NCI-H345 (cell line): ENCODE measurements at places on chromosomes 12 and 14.
A peak's percentile ranks its signal among the peaks of the same experiment; 100 is the strongest.

- no peak for DNase-seq
These were observed 272.7 kb downstream of the AEBP2 start for GRCh38 chr12:19712041-19712440.

DNA sequence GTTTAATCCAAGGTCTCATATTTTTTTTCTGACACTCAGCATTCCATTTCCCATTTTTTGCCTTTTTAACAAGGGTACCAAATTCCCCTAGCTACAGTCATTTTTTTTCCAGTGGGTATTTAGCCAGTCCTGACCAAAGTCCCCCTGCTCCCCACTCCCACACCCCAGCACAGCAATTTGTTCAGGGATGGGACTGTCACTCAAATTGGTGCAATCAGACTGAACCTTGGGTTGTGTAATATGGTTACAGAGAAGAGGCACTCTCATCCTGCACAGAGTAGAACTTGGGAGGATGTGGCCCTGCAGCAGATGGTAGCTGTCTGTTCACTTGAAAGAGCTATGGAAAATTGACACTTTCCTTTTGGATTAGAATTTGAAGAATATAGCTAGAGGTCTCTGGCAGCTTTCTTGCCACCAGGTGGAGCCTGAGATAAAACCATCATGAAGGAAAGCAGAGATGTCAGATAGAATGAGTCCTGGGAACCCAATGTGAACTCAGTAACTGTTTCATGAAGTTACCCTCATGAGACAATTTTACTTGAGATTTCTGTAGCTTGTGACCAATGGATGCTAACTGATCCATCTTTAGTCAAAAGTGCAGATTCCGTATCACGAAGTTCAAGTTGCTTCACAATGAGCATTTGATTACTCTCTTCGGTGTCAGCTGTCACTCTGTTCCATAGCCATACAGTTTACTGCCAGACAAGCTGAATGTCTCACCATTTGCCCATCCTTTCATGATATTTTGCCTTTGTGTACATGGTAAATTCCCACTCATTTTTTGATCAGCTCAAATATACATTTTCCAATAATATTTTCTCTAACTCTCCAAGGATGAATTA is 394.0 kb upstream of the SYT1 start:
- peak; percentile 38 for DNase-seq

DNA sequence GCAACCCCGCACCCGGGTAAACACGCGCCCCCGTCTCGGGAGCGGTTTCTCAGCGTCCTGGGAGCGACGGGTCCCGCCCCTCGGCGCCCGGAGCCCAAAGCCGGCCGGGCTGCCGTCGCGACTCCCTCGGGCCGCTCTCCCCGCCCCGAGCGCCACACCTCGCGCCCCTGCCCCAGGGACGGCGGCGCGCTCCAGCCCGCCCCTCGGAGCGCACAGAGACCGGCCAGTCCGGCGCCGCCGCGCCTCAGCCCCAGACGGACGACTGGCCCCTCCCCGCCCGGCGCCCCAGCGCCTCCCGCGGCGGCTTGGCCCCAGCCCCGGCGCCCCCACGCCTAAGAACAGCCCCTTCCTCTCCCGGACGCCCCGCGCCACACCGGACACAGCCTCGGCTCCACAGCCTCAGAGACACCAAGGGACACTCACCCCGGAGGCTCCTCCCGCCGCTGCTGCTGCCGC is 411 bp downstream of the BTBD7 start:
- peak; percentile 39 for DNase-seq

DNA sequence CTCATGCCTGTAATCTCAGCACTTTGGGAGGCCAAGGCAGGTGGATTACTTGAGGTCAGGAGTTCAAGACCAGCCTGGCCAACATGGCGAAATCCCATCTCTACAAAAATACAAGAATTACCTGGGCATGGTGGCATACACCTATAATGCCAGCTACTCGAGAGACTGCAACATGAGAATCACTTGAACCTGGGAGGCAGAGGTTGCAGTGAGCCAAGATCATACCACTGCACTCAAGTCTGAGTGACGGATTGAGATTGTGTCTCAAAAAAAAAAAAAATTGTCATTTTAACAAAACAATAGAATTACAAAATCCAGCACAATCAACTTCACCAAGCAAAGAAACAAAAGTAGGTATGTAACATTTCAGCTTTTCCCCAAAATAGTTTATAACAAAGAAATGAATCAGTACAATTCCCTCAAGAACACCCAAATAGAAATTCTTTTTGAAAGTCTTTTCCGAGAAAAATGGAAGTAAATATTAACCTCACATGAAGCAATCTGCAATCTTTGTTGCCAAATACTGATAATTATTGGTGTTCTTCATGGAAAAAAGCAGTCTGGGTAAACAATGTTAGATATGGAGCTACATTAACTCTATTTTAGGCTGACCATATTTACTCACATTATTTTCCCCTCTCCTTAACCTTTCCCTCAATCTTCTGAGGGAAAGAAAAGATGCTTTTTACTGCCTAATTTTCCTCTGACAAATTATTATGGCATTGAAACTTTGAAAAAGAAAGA is 165.9 kb upstream of the ATF7IP start:
- DNase-seq: no peak

- no peak for DNase-seq
These were observed 11.4 kb downstream of the CEP128 start for GRCh38 chr14:80930095-80930494.

GRCh38 chr14:93879362-93879983 is 47.7 kb upstream of the FAM181A start:
- no peak for DNase-seq

DNA sequence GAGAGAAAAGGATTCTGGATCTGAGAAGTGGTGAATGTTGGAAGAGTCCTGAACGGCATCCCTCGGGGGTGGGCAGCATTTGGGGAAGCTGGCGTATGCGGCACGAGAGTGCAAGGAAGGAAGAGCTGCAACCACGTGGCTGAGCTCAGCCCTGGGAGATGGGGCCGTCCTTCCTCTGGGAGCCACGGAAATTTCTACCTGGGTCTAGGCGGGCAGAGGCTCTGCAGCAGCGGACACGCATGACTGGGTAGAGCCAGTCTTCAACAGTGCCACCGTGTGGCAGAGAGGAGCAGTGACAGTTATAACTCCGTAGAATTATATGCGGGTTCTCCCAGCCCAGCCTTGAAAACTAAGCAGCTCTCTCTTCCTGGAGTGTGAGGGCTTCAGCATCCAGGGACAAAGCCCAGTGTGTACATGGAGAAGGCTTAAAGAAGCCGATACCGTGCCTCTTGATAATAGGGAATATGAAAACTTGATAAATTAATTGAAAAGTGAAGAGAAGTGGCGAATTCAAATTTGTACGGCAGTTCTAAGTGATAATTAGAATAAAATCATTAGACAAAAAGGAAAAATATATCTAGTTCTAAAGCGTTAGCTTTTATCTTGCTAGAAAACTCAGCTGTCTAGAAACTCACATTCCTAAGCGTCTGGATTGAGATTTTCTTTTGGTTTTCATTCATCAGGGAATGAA is 82.9 kb upstream of the STXBP6 start:
- peak; percentile 29 for DNase-seq

GRCh38 chr14:29927376-29928116 is at the start of gene PRKD1:
PRKD1 (minus strand) TSS chr14:29927847.
- peak; percentile 48 for DNase-seq

GRCh38 chr14:98847521-98848468 is 424.2 kb downstream of the BCL11B start:
- DNase-seq: no peak

DNA sequence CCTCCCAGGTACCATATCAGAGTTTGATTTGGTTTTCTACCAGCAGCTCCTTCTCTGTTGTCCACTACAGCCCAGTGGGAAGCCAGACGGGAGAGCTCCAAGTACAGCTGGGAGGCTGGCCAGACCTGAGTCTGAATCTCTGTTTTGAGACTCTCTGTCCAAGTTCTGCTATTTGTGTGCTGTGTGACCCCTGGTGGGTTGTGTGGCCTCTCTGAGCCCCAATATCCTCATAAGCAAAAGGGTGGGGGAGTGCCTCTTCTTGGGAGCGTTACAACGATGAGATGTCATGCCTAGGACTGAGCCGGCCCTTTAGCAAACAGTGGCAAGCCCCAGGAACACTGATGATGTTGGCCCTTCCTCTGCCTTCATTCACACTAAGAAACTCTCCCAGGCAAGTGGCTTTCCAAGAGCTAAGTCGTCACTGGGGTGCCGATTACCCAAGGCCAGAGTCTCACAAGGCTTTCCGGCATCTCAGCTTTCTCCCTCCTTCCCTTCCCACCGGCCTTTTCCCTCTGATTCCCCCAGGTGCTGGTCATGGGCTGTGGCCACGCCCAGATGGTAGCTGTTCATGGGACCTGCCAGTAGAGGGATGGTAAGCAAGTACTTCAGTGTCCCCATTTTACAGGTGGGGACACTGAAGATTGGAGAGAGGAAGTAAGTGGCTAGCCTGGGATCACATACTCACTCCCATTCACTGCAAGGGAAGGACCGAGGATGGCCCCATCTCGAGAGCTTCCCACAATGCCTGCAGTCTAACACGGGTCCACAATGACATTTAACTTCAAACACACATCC is 47.7 kb downstream of the BCL11B start:
- no peak for DNase-seq

- DNase-seq: no peak
These were observed 4.6 kb downstream of the PSEN1 start for GRCh38 chr14:73140811-73141323.

DNA sequence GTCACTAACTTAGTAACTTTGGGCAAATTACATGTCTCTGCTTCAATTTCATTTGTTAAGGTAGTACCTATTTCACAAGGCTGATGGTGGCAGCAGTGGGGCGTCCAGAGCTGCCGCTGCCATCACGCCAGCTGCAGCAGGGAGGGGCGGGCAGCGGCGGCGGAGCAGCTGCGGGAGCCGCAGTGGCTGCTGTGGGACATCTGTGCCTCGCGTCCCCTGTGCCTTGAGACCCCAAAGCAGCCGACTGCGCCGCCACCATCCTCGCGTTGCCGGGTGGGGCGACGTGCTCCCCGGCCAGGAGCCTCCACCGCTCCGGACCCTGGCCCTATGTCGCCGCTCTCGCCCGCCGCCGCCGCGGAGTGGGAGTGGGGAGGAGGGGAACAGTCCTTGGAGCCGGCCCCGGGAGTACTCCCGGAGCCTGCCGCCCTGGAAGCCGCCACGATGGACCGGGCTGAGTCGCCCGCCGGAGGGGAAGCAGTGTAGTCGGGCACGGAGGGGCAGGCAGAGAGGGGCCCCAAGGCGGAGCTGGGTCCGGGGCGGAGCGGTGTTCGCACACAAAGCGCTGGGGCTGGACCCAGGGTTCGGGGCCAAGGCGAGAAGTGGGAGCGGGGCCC is 51.4 kb downstream of the A2M start:
- peak; percentile 80 for DNase-seq

GRCh38 chr14:20956376-20956976 is 1.2 kb downstream of the RNASE2 start:
- no peak for DNase-seq

DNA sequence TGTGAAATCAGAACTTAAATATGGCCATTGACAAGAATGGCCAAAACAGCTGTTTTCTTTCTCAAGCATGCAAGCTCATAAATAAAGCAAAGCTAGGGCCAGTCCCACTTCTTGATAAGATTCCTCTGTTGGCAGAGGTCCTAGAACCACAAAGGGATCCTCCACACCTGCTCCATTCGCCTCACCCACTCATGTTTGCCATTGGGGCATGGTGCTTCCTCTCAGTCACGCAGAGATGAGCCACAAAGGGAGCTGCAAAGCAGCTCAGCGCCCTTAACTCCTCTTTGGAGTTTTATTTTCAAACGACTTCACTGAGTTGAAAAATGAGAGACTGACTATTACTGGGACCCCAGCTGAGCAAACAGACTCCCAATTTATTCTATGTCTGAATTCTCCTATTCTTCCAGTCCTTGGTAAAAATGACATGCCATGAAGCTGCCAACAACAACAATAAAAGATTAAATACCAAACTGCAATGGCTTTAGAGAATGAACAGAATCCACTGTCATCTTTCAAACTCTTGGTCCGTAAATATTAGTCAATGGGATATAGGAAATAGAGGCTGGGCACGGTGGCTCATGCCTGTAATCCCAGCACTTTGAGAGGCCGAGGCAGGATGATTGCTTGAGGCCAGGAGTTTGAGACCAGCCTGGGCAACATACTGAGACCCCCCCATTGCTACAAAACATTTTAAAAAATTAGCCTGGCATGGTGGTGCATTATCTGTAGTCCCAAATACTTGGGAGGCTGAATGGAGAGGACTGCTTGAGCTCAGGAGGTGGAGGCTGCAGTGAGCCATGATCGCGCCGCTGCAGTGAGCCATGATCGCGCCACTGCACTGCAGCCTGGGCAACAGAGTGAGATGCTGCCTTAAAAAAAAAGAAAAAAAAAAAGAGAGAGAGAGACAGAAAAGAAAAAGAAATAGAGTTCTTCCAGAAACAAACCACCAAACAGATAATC is 16.4 kb downstream of the MANSC1 start:
- peak; percentile 99 for DNase-seq

- no peak for DNase-seq
These were observed 16.3 kb downstream of the CREBL2 start for GRCh38 chr12:12628013-12628412.

DNA sequence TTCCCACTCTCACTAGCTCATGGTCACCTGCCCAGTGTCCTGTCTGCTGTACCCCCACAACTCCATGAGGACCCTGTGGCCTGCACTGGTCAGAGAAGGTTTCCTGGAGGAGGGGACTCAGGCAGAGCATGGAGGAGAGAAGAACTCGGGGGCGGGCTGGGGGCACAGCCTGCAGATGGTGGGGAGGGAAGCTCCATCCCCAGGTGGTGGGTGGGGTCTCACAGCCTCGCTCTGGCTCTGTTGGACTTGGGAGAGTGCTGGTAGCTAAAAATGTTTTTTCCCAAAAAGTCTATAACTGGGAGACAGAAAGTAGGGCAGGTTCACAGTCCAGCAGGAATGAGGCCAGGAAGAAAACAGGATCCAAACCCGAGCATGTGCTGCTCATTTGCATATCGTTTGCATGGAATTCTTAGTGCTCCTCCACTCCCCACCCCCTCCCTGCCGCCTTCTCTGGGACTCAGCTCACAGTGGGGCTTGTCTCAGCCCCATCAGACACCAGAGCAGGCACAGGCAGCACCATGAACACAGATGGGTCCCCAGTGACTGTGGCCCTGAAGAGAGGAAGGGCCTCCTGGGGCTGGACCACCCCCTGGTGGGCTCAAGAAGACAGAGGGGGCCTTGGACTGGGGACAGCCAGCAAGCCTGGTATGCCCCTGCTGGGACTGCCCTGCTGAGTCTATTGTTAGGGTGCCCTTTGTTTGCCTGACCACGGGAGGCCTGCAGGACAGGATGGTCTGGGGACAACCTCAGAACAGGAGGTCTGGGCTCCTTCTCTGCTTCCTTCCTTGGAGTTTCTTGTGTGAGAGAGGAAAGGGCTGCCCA is 67.0 kb upstream of the SFSWAP start:
- DNase-seq: no peak

DNA sequence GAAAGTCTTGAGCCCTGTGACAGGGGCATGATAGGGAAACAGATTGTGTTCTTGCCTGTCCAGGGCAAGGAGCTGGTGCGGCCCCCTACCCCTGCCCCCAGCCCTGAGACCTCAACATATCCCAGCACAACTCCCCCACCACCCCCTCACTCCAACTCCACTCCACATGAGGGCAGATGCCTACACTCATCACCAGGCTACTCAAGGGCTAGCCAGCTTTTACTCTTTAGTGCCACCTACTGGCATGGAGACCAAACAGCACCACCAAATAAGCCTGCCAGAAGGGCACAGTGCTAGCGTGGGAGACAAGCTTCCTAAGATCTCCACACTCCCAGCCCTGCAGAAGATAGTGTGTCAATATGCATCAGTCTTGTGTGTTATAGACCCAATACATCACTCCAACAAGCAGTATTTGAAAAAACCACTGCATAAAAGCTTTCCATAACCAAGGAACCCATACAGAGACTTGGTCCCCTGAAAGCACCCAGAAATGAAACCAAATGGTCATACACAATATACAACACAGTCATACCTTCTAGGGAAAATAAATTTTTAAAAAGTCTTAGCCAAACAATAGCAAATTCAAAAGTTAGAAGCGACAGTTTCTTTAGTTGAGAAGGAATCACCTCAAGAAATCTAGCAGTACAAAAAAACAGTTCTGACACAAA is 154.4 kb downstream of the KCNK10 start:
- peak; percentile 8 for DNase-seq
